ENCODE measurements at places on chromosomes 16 and 17.

- no peak for DNase-seq
Observed at GRCh38 chr16:23145186-23145585, 4.1 kb downstream of the USP31 start.

- no peak for DNase-seq
Observed at GRCh38 chr17:33858682-33859081, 396.4 kb upstream of the CCL2 start.

GRCh38 chr17:17215575-17215974 lies 9.4 kb upstream of the PLD6 start:
- DNase-seq = no peak

DNA sequence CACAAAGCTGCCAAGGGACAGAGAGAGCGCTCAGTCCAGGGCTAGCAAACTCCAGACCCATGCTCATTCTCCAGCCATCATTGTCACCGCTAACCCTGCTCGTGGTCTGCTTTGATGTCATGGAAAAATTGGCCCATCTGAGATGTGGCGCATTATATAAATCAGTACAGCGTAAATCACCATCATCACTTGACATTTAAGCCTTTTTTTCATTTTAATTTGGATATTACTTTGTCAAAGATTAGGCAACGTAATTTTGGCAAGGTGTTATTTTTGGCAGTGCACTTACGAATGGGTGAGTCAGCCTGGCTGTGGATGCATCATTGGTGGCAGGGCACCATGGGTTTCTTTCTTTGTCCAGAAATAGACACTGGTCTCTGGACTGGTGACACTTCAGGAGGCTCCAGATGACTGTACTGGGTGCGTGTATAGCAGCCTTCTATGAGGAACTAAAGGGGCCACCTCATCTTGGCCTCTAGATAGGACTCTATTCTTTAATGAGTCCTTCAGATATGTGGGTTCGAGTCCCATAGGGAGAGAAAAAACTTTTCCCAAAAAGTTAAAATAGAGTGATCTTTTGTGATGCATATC lies 166.3 kb downstream of the MSI2 start:
- no peak for DNase-seq

DNA sequence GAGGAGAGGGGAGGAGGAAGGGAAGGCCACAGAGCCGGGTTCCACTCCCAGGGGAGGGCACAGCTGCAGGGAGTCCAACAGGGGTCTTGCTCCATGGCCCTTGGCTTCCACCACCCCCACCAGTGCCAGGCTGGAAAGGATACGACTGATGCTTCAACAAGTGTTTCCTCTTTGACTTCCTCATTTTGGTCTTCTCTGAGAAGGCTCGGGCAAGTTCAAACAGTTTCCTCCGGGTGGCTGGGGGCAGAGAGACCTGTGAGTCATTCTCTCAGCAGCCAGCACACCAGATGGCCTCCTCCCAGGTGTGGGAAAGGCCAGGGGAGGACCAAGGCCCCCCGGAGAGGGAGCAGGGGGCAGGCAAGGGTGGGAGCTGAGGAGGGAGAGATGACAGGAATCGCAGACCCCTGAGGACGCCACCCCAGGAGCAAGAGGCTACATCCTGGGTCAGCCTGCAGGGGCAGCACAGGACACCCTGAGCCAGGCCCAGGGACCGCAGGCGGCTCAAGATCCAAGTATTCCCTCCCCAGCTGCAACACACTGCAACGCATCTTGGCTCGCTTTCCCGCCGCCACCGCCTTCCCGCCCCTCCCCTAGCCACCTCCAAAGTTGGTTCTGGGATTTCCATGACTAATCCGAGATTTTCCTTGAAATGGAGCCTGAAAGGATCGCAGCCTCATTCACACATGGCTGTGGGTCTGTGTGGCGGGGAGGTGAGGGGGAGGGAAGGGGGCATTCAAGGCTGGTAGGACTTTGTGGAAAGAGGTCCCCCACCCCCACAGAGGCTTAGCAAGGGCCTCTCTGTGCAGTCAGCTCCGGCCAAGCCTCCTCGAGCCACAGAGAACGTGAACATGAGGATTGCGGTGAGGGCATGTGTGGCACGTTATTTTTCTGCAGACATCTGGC lies 18.4 kb upstream of the MRPS23 start:
- DNase-seq = peak; percentile 49

- no peak for DNase-seq
Observed at GRCh38 chr17:2695961-2696760, 15.4 kb downstream of the CLUH start.

DNA sequence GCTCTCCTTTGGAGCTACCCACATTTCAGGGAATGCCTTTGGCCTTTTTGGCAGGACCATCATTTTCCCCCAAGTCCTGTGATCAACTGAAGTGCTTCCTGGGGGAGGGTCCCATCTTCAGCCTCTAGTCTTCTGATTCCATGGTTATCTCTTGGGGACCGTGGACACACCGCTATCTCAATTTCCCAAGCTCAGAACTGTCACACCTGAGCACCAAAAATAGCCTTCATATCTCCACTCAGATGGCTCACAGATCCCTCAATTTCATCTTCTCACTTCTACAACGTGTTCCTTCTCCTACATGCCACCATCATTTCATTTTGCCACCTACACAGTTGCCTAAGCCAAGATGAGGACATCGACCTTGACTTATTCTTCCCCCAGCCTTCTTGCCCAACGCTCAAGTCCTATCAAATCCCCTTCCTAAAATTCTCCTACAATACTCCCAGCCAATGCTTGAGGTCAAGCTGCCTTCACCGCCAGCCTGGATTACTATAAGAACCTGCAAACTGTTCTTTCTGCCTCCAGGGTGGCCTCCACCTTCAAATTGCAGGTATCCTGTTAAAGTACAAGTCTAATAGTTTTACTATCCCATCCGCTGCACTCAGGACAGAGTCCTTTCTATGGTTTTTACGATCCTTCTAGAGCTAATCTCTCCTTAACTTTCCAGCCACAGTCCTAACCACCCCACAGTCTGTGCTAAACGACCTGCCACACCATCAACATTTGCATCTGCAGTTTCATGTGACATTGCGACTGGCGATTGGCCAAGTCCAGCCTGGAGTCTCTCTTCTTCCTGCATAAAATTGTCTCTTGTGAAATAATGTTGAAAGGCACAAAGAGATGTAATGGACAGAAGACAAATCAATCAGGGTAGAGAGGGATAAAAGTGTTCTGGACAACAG lies 6.2 kb downstream of the ATP6V0D1 start:
- no peak for DNase-seq

GRCh38 chr17:75146592-75146991 lies 7.7 kb downstream of the JPT1 start:
- no peak for DNase-seq

GRCh38 chr16:69938981-69939820 lies 11.9 kb upstream of the CLEC18A start:
- DNase-seq = no peak

- no peak for DNase-seq
Observed at GRCh38 chr17:78668847-78669246, 91.7 kb upstream of the DNAH17 start.

GRCh38 chr16:48217708-48218107 lies 26.4 kb upstream of the LONP2 start:
- no peak for DNase-seq

- DNase-seq = peak; percentile 15
Observed at GRCh38 chr17:40124279-40125141, 2.7 kb downstream of the MSL1 start.

Data from C1 segment of cervical spinal cord (tissue), 14 donors.